ENCODE measurements at places on chromosomes 11 and 22.

DNA sequence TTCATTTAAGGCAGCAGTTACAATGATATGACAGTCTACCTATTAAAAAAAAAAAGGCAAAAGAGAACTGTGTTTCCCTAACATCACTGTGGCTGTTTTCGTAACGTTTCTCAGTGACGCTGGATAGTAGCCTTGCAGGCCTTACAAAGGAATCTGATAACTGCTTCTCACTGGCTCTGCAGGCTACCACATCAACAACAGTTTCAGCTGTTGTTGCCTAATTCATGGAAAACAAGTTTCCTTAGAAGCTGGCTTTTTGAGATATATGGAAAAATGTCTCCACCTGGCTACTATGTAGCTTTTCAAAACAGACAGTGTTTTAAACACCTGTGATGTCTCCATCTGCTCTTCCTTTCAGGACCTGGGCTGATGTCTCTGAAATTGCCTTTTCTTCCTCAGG, 3.8 kb downstream of the OR51V1 start:
- no peak for DNase-seq

DNA sequence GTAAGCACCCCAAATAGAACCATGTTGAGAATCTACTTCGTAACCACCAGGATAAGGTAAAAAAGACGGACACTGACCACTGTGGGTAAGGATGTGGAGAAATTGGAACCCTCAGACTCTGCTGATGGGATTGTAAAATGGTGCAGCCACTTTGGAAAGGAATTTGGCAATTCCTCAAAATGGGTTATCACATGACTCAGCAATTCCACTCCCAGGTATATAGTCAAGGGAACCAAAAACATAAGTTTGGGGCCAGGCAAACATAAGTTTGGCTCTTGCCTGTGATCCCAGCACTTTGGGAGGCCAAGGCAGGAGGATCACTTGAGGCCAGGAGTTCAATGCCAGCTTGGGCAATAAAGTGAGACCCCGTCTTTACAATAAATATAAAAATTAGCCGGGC, 5.1 kb upstream of the CABP2 start:
- no peak for DNase-seq

DNA sequence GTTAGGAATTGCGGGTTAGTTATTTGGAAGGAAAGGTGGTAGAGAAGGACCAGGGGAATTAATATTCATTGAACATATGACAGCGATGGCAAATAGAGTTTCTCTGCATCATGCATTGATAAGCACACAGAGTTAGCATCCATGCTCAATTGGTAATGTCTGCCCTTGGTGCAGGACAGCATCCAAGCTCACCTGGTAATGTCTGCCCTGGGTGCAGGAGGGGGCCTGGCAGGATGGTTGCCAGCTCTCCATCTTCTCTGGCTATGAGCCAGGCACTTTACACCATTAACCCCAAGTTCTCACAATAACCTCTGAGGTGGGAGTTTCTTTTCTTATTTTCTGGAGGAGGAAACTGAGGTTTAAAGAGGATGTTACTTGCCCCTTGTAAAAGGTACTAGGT, 50.4 kb upstream of the RBFOX2 start:
- DNase-seq = no peak

GRCh38 chr11:128334311-128335044, 252.9 kb downstream of the ETS1 start:
- no peak for DNase-seq

DNA sequence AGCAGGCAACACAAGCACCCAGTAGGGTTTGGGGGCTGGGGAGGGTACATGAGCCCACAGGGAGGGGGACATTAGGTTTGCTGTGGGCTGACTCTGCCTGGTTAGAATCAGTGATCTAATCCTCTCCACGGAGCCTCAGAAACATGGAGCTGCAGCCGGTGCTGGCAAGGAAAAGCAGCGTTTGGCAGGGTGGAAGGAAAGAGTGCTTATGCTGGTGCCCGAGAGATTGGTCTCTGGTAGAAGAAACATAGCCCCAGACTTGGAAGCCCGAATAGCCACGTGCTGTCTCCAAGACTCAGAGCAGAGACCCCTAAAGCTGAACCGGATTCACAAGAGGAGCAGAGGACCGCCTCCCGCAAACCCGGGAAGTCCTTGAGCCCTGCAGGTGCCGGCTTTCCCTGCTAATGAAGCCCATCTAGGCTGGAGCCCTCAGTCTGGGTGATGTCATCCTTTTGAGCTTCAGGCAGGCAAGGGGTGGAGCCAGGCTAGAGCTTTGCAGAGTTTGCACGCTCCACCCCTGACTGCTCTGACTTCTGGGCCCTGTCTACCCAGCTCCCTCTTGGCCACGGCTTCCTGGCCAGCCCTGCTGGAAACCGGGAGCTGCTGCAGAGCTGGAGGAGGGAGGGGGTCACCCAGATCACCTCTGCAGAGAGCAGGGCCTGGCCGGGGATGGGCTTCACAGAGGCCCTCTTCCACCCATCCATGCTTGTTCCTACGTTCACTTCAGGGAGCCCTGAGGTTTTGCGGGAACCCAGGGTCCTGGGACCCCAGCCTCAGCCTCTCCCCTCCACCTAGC, 35.0 kb upstream of the JAM3 start:
- no peak for DNase-seq

DNA sequence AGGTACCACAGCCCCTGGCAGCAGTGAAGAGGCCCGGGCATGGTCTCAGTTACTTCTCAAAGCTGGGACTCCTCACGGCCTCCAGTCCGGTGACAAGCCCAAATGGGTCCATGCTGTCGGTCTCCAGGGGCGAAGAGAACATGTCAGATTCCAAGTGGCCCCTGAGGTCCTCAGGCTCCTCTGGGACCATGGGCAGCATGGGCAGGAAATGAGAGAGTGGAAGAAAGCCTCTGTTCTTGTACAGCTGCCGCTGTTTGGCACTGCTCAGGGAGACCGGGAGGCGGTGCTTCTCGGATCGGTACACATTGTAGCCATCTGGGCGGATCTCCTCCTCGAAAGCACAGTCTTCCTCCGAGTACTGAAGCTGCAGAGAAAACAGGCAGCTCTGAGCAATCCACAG, 4.6 kb downstream of the FGF19 start:
- DNase-seq = no peak

DNA sequence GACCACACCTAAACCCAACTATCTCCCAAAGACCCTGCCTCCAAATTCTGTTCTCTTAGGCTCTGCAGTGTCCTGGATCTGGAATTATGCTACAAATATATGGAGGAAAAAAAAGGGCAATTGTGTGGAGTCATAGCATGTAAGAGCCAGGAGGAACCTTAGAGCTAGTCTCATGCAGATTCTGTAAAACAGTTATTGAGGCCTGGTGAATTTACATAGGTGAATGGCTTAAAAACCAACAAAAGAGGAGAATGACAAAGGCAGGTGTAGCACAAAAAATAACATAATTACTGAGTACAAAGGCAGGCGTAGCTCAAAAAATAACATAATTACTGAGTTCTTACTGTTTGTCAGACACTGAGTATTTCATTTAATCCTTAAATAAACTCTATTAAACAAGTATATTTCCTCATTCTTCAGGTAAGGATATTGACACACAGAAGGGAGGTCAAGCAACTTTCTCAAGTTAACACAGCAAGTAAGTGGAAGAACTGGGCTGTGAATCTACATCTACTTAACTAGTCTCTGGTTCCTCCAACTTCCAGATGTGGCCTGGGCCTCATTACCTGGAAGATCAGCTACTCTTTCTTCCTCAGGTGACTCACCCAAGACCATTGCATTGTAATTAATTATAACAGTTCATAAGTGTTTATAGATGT, 938.9 kb upstream of the TENM4 start:
- no peak for DNase-seq

- no peak for DNase-seq
Observed at GRCh38 chr11:34245041-34245440, 112.8 kb downstream of the ABTB2 start.

DNA sequence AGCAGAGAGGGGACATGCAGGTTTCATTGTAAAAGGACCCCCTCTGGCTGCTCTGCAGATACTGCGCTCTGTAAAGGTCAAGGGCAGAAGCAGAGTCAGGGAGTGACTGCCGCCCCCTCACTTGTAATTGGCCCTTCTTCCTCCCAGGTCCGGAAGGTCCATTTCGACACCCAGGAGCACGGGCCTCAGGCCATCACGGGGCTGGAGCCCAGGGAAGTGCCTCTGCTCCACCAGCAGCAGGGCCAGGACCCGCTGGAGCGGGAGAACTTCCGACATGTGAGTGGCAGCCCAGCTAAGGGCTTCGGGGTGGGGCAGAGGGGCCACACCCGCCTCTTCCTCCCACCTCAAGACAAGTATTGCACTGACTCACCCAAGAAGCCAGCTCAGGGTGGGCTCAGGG, 24.0 kb upstream of the LRRC10B start:
- no peak for DNase-seq

DNA sequence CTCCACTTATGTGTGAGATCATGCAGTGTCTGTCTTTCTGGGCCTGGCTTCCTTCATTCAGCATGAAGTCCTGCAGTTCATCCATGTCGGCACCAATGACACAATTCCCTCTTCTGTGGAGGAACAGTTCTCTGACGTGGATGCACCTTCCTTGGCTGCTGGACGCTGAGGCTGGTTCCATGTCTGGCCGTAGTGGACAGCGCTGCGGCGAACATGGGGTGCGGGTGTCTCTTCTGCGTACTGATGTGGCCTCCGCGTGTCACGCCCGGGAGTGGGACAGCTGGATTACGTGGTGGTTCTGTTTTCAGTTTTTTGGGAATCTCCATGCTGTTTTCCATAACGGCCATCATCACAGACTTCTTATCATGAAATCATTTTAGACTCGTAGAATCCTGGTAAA, 16.9 kb upstream of the MUC2 start:
- no peak for DNase-seq

- no peak for DNase-seq
Observed at GRCh38 chr11:91786097-91786496, 438.5 kb upstream of the FAT3 start.

- DNase-seq = no peak
Observed at GRCh38 chr11:34653851-34654482, 33.1 kb downstream of the EHF start.

DNA sequence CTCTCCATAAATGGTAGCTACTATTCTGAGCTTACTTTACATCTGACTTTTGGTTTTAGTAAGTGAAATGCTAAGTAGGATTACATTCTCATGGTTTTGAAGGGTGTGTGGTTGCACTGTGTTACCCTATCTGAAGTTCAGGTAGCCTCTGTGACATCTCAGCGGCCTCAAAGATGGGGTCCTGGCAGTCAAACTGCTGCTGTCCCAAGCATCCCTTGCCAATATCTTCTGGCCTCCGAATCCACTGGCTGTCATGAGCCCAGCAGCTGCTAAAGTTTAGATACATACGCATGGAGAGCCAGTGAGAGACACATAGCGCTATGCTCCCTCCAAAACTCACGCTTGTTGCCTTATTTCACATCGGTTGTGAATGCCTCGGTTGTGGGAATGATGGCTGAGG, 34.9 kb downstream of the UBASH3B start:
- DNase-seq = no peak

- DNase-seq = no peak
Observed at GRCh38 chr11:6995703-6996102, 24.4 kb downstream of the ZNF214 start.

GRCh38 chr11:72828692-72829101, 14.5 kb downstream of the ATG16L2 start:
- DNase-seq = no peak

DNA sequence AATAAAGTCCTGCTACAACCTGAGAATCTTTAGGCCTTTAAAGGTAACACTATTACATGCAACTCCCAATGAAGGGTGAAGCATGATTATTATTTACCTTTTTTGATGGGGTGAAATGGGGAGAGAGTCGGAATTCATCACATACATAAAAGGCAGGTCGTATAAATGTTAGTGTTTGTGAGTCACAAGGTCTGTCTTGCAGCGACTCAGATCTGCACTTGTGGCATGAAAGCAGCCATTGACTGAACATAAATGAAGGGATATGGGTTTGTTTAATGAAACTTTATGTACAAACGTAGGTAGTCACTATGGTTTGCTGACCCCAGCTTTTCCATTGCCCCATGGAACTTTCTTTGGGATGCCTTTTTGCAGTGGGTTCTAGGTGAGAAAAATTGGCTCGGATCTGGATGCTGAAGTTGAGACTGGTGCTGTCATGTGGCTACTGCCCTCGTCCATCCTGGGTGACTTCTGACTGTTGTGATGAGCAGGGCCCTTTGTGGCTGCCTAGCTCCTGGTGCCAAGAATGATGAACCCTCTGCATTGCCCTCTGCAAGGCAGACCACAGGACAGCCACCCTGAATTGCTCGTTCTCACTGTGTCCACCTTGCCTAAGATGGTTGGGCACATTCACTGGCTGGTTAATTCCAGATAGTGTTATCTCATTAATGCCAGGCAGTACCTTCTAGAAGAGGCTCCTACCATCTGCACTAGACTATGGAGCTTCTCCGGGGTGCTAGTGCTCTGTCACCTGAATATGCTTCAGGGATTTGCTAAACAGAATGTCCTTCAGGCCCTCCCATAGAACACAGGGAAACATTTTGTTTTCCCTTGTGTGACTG, 11.3 kb downstream of the GGTLC2 start:
- no peak for DNase-seq

Data from stimulated activated CD4-positive, alpha-beta T cell treated with anti-CD3 and anti-CD28 coated beads, TNF-alpha, amount 100 ng/mL, for 48 hours (primary cell).